ENCODE measurements at places on chromosomes 13 and 19.
A peak's percentile ranks its signal among the peaks of the same experiment; 100 is the strongest.

- DNase-seq = no peak
Observed at GRCh38 chr13:49108196-49108595, 111.9 kb upstream of the MLNR start.

DNA sequence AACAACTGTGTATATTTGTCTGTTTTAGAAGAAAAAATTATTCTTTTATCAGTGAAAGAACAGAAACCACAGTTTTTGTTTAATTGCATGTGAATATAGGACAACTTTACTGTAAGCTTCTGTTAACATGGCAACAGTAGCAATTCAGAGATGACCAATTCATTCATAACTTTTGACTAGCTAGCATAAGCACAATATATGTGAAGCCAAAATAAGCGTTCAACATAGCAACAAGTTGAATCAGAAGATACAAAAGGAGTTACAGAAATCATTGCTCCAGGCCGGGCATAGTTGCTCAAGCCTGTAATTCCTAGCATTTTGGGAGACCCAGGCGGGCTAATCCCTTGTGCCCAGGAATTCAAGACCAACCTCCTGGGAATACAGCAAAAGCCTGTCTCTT is 197.1 kb upstream of the GPC6 start:
- no peak for DNase-seq

DNA sequence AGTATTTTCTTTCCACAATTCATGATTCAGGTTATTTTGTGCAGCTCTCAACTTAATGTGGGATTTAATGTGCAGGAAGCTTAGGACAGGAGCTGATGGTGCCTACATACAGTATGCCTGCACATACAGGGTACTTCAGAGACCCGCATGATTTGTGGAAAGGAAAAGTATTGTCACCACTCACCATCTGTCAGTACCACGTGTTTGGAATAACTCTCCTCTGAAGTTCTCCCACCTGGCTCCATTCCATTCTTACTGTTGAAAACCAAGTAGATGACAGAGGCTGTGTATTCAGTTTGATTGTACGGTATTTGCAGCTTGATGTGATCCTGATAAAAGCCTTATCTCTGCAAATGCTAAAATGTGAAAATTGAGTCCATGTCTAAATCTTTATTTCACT is 85.7 kb downstream of the ZAR1L start:
- no peak for DNase-seq

DNA sequence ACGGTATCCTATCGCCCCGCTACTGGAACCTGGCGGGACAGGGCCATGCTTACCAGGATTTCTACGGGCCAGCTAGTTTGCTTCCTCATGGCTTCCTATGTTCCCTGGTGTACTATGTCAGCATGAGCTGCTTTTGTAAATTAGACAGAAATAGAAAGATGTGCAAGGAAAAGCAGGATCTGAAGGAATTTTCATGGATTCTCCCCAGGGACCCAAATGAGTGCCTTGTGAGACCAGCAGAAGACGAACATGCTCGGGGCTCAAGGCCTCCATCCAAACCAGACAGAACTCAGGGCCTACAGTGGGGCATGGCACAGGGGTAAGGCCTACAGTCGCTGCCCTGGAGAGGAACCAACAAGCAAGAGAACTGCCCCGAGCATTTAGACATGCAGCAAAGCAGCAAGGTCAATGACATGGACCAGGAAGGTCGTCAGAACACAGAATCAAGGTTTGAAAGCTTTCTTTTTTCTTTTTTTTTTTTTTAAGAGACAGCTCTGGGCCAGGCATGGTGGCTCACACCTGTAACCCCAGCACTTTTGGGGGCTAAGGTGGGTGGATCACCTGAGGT is 17.3 kb downstream of the EPS15L1 start:
- no peak for DNase-seq

DNA sequence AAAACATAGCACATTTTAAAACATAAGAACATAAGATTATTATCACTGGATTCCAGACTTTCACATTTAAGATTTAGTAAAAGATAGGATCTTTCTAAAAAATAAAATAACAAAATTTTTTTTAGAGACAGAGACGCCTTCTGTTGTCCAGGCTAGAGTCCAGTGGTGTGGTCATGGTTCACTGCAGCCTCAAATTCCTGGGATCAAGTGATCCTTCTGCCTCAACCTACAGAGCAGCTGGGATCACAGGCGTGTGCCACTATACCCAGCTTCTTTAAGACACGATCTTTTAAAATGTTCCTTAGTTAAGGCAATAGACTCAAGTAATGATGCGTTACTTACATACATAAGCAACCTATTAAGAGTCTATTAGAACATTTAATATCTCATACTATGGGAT is 32.7 kb downstream of the ALG5 start:
- no peak for DNase-seq

- DNase-seq = no peak
Observed at GRCh38 chr13:86633346-86633745, 834.1 kb upstream of the SLITRK6 start.

DNA sequence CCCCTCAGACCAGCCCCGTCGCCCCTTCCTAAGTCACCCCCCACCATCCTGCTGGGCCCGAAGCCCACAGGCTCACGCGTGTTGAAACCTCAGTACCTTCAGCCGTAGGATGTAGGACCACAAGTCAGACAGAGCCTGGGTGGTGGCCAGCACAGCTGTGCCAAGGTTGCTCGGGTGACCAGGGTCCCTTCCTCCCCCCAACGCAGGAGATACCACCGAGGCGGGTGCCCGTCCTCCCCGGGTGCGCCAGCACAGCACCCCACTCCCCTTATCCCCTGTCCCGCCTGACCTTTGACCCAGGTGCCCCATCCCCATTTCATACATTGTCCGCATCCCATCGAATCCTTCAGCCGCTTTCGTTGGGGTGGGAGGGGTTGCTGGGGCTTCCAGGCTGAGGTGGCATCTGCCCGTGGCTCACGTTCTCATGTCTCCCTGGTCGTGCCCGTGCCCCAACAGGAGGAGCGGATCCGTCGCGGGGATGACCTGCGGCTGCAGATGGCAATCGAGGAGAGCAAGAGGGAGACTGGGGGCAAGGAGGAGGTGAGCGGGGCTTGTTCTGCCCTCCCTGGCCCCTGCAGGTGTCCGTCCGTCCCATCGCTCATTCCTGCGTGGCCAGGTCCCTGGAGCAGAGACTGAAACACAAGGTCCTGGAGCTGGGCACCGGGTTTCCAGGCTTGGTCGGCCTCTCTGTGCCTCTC is 14.5 kb downstream of the EPN1 start:
- DNase-seq = no peak

- no peak for DNase-seq
Observed at GRCh38 chr13:29196409-29197074, 376.4 kb downstream of the MTUS2 start.

DNA sequence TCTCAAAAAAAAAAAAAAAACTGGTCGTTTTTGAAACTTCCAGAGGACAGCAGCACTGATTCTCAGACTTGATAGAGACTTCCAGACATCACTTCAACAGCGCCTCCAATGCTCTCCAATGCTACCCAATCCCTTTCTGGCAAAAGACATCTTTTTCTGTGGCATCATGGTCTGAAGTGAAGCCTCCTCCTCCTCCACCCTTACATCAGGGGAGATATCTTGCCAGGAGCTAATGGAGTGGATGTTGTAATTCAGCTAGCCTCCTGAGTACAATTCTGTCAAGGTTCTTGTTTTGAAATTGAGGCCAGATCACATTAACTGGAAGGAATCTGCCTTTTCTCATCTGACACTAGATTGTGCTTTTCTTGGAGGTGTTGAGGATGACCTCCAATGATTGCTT is 24.2 kb downstream of the FXYD5 start:
- DNase-seq = no peak

GRCh38 chr13:106129273-106129672 is 406.2 kb downstream of the EFNB2 start:
- DNase-seq = no peak

DNA sequence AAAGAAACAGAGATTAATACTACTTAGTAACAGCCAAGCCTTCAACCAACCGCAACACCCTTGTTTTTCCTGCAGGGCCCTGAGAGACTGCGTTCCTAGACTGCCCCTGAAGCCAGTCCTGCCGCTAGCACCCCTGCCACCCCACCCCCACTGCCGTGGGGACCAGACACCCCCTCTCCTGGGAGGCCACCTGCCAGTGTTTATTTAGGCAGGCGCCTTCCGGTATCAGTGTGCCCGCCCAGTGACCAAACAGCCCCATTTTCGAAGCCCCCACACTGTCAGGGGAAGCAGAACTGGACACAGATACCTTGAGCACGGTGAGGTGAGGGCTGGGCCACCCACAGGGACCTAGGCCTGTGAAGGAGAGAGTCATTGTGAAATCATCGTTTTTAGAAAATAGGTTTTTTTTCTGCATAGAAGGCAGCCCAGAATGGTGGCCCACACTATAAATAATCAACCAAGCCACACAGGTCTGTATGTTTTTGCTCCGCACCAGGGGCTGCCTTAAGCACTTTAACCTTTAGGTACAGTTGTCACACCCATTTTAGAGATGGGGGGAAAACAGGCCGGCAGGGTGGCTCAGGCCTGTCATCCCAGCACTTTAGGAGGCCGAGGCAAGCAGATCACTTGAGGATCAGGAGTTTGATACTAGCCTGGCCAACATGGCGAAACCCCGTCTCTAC is 3.5 kb upstream of the TLE5 start:
- no peak for DNase-seq

- no peak for DNase-seq
Observed at GRCh38 chr19:29292153-29292552, 79.2 kb upstream of the UQCRFS1 start.

GRCh38 chr13:112346173-112346898 is 29.8 kb upstream of the SPACA7 start:
- no peak for DNase-seq

DNA sequence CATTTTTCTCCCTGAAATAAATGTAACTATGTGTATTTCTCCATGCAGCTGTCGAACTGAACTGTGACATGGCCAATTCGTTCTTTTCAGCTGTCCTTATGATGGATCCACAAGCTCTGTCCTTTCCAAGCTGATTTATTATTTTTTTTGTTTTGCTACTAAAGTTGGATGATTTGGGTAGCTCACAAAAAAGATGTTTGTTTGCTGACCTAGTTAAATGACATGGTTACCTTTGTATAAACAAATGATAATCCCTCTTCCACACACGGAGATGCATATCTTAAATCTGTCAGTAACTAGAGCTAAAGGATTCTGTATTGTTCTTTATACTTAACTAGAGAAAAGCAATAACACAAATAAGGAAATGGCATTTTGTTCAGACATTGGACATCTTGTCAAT is 884.3 kb upstream of the PCDH20 start:
- no peak for DNase-seq

- no peak for DNase-seq
Observed at GRCh38 chr13:113553511-113554332, 30.8 kb upstream of the TFDP1 start.

DNA sequence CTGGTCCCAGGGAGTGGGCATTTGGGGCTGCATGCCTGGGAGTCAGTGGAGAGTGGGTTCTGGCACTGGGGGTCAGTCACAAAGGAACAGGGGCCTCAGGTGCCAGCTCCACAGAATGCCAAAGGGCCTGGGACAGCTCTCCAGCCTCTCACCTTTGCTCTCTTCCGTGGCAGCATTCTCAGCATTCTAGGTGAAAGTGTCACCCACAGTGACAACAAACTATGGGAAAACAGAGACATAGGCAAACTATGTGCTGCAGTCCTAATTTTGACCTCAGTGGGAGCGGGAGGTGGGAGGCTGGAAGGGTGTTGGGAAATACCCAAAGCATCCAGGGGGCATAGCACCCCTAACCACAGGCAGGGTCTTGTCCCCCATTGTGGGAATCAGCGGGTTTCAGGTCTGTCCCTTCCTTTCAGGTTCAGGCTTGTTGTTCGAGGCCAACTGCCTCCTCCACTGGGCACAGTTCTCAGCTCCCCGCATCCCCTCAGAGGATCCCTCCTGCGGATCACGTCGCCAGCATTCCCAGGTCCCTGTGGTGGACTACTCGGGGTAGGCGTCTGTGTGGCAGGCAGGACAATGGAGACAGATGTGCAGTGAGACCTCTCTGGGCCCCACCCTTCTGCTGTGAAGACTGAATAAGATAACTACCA is 52.4 kb downstream of the TSHZ3 start:
- DNase-seq = no peak

- DNase-seq = peak; percentile 16
Observed at GRCh38 chr19:49987159-49987698, 26.3 kb upstream of the SIGLEC11 start.

- no peak for DNase-seq
Observed at GRCh38 chr13:28741084-28741491, 22.3 kb upstream of the SLC46A3 start.

- DNase-seq = no peak
Observed at GRCh38 chr19:56613639-56614038, 18.5 kb downstream of the ZNF71 start.

- no peak for DNase-seq
Observed at GRCh38 chr13:25463496-25463895, 91.7 kb downstream of the ATP8A2 start.

- DNase-seq = no peak
Observed at GRCh38 chr19:49677231-49677900, at the start of gene PRMT1. Gene PRMT1, plus strand, starts transcription at chr19:49677271. Its CDS starts 10 bp downstream, at chr19:49677281.

DNA sequence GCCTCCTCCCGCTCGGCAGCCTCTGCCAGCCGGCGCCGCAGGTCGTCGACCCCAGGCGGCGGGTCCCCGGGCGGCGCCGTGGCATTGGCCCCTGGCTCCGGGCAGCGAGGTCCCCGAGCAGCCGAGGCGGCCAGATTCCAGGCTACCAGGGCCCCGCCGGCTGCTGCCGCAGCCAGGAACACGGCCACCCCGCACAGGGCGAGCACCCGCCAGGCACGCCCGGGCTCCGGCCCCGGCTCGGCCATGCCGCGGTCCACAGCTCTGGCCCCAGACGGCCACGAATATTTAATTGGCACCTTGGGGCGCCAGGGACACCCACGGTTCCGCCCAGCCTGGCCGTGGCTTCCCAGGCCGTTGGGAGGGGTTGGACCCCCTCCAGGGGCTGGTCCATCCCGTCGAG is at the start of gene CCDC194:
CCDC194 (minus strand) TSS at position 283 of the 400 bp plus-strand sequence; CDS start at position 245, 38 bp downstream.
- no peak for DNase-seq

- DNase-seq = no peak
Observed at GRCh38 chr13:24129914-24130774, 30.4 kb upstream of the SPATA13 start.

GRCh38 chr13:33855371-33855895 is 37.5 kb downstream of the RFC3 start:
- DNase-seq = no peak

DNA sequence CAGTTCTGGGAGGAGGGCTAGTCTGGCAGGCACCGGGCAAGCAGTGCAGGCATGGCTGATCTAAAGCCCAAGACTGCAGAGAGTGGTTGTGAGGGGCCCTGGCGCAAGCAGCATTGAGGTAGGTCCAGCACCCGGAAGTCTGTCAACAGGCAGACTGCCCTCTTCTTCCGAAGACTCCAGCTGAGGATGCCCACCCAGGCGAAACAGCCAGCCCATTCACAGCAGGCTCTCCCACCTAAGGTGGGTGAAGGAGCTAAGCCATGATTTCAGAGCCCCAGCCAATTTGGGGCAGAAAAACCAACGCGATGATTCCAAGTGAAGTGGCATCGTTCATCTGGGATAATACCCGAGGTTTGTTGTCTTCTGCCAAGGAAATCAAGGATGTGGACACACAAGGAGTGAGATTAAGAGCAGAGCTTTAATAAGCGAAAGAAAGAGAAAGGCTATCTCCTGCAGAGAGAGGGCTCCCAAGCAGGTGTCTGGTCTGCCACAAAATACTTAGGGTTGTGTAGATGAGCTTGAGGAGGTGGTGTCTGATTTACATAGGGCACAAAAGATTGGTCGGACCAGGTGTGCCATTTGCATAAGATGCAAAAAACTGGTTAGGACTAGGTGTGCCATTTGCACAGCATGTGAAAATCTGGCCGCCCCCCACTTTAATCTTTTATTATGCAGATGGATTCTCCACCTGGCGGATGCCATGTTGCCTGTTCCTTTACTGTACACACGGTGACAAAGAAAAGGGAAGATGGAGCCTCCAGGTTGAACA is 22.6 kb downstream of the FAM124A start:
- no peak for DNase-seq

GRCh38 chr19:30304540-30304939 is 67.6 kb upstream of the ZNF536 start:
- no peak for DNase-seq
